ENCODE measurements at places on chromosomes 6 and 20.

DNA sequence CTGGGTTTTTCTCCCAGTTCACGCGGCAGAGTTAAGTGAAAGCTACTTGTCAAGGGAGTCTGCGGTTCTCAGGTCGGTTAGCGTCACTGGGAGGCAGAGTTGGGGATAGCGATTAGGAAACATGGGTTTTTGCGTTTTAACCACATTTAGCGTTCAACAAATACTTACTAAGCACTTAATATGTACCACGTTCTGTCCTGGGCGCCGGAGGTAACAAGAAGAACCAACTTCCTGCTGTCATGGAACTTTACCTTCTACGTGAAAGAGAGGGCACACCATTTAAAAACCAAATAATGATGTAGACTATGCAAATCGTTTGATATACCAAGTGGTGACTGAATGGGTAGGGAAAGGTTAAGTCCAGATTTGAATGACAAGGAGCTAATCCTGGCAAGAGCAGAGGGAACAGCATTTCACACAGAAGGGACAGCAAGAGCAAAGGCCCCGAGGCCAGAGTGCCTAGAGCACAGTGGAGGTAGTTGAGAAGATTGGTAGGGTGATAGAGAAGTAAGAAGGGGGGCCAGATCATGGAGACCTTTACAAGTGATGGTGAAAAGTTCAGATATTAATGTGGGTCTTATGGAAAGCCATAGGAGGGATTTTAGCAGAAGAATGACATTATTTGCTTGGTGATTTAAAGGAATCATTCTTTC is 744 bp downstream of the RIOK1 start:
- DNase-seq = no peak

- DNase-seq = no peak
These were observed 9.5 kb upstream of the HLA-DOA start for GRCh38 chr6:33018904-33019303.

DNA sequence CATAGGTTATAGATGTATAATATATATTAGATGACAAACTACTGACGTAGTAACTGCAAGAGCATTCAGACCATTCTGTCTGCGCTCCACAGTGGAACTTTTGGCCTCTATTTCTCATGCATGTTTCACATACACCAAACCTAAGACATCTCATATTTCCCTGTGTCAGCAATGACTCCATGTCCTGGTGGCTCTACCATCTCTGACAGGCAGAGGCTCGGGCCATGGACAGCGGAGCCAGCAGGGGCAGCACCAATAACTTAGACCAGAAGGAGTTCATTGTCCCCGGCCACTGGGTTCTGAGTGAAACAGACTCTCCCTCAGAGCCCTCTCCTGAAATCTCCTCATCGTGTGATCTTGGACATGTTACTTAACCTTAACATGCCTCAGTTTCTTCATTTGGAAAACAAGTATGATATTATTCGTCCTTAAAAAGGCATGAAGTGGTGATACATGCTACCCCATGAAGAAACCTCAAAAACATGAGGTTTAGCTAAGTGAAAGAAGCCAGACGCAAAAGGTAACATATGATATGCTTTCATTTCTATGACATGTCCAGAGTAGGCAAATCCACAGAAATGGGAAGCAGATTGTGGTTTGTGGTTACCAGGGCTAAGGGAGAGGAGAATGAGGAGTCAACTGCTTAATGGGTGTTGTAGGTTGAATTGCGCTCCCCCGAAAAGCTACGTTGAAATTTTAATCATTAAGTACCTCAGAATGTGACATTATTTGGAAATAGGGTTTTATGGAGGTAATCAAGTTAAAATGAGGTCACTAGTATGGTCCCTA is 564.0 kb upstream of the JARID2 start:
- no peak for DNase-seq

DNA sequence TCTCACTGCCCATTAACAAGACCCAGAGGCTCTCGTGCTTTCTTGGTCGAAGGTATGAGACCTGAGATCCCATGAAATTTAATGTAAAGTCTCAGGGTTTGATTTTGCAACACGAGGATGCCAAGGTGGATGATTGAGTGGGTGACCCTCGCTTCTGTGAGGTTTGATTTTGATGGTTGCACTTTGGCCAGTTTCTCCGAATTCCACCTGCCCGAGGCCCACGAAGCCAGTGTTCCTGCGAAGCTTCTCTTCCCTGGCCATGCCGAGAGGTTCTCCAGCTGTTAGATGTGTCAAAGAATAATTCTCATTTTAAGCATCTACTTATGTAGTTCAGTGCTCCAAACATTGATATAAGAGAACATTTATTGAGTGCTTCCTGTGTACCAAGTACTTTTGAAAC is at the start of gene KIF25:
Gene KIF25 (plus strand): TSS at position 30 of the 400 bp plus-strand sequence. CDS start 31,915 bp downstream, outside the sequence.
- DNase-seq = no peak

DNA sequence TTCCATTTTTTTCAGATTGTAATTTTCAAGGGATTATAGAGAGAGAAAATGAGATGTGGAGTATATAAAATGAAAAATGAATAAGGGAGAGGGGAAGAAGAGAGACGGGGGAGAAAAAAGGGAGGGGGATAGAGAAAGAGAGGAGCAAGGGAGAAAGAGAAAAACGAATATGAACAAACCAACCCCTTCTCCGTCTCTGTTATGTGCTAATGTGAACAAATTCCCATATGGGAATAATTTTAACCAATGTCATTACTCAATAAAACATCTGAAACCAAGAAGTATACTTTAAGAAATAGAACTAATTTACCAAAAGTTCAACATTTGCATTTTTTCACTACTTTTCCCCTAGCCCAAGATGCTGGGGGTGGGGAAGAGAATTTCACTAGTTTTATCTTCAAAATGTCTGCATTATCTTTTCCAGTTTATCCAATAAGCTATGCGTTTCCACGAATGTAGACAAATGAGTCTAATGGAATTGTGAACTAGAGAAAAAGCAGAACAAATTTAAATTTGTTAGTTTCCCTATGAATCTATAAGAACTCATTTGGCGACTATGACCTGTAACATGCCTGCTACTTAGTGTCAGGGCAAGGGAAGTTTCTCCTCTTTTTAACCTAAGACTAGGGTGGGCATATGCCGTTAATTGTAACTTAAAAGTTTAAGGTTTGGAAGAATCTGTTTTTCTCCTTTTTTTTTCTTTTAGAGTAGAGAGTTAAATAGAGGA is 286.3 kb downstream of the BTBD9 start:
- no peak for DNase-seq

- DNase-seq = no peak
These were observed 135.1 kb downstream of the PLG start for GRCh38 chr6:160837146-160837545.

DNA sequence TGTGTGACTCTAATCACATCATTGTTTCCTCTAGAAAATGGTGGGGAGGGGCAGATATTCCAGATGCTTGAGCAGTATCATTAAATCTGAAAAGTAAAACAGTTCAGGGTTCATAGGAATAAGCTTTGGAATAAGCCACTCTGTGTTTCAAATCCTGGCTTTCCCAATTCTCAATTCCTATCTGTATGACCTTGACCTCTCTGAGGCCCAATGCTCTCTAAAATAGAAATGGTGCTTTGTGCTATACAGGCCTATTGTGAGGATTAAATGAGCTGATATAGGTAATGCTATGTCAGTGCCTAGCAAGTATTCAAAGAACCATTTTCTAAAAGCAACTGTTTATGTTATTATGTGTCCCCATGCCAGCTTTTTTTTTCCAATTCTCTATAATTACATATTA is 209.0 kb upstream of the PRSS16 start:
- no peak for DNase-seq

- DNase-seq = no peak
These were observed 9.3 kb upstream of the JPH2 start for GRCh38 chr20:44196271-44196670.

GRCh38 chr20:51481341-51481914 is 61.1 kb downstream of the NFATC2 start:
- DNase-seq = no peak

GRCh38 chr6:33641144-33641543 is 20.0 kb downstream of the ITPR3 start:
- DNase-seq = no peak

GRCh38 chr6:135993361-135993760 is 141.9 kb downstream of the PDE7B start:
- DNase-seq = no peak

DNA sequence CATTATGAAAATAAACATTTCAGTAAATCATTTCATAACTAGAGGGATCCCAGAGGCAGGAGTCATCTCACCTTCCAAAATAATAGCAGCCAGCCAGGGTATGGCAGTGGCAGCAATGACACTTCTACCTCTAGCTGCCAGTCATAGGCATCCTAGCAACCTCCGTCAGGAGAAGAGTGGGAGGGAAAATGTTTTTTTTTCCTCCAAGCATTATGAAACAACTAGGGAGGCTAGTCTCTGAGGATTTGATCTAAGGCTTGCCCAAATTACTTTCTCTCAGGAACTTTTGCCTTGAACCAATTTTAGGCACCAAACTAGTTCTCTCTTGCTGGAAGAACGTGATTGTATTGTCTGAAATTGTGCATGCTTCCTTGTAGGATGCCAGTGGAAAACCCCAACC is 208.7 kb upstream of the PREP start:
- no peak for DNase-seq

- no peak for DNase-seq
These were observed 342.1 kb downstream of the PLCB1 start for GRCh38 chr20:8474027-8474668.

DNA sequence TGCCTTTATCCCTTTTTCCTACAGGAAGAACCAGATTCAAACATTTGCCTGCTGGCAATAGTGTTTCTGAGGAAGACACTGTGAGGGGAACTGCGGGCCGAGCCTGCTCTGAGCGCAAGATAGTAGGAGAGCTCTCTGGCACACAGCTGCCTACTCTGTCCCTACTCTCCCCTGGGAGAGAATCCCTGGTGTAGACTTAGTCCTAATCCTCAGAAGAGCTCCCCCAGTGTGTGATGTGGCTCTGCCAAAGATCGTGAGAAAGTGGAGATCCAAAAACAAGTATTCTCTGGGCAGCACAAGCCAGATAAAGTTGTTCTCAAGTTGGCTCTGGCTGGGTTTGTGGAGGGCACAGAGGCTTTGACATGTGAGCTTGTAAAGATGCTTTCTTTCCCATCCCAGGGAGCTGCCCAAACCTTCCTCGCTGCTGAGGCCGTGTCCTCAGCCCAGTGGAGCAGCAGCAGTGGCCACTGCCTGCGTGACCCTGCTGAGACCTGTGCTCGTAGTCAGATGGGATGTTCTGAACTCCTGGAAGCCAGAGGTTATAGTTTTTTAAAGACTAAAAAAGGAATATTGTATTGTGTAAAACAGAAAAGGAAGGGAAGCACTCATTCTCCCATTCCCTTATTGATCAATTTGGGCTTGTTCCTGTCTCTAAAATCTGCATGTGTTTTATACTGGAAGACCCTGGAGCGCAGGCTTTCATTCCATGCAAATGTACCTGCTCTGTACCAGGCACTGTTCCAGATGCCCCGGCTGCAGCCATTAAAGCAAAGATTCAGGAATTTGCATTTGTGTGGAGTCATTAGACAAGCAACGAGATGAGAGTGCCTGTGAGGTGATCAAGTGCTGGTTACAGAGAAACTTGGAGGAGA is 30.7 kb downstream of the PNLDC1 start:
- DNase-seq = peak; percentile 48

GRCh38 chr6:10951675-10952282 is 64.9 kb downstream of the SYCP2L start:
- DNase-seq = no peak

- no peak for DNase-seq
These were observed 2.3 kb downstream of the RNF144B start for GRCh38 chr6:18389479-18389878.

GRCh38 chr6:42404484-42404883 is 47.2 kb downstream of the TRERF1 start:
- DNase-seq = no peak

DNA sequence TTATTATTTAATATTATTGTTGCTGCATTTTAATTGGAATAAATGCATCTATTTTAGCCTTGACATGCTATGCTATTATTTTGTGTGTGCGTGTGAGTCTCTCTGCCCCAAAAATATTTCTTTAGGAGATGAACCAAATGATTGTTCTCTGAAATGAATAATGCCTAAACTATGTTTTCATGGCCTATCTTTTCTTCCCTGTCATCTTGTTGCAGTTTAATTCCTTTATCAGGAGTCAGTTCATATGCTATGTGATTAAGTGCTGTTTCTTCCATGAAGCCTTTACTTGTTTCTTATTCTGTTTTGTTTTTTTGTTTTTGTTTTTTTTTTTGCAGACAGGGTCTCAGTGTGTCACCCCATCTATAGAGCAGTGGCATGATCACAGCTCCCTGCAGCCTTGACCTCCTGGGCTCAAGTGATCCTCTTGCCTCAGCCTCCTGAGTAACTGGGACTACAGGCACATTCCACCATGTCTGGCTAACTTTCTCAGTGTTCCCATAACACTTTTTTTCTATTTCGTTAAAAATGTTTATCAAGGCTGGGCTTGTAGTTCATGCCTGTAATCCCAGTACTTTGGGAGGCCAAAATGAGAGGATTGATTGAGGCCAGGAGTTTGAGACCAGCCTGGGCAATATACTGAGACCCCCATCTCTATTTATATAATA is 25.7 kb downstream of the TPX2 start:
- DNase-seq = no peak

- no peak for DNase-seq
These were observed 13.6 kb downstream of the STMND1 start for GRCh38 chr6:17115251-17116116.

- no peak for DNase-seq
These were observed 42.5 kb downstream of the PACSIN1 start for GRCh38 chr6:34508425-34508824.

GRCh38 chr6:143698759-143699429 is 21.1 kb downstream of the PHACTR2 start:
- DNase-seq = no peak

DNA sequence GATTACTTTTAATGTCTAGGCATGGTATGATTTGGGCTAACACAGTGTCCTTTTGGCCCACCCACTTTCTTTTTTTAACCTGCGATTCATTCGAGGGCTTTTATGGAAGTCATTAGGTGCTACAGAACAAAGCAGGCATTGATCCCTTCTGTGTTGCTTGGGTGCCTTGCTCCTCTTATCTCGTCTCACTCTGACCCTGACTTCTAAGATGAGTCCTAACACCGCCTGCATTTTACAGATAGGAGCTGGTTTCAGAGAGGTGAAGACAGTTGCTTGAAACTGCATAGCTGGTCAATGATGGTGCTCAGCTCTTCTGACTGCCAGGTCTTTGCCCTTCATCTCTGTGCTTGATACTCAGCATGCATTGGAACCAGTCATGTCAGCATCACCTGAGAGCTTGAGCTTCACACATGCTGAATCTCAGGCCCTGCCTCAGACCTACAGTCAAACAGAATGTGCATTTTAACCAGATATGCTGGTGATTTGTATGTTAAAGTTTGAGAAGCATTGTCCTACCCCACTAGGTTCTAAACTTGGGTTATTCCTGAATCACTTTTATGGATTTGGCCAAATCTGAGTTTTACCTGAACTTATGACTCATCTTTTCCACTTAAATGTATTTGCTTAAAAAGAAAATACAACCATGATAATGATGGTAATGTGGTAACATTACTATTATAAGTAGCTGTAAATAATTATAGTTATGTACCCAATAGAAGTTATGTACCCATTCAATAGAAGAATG is 142.3 kb downstream of the PLCB4 start:
- DNase-seq = no peak
